Activated CD8-positive, alpha-beta memory T cell treated with anti-CD3 and anti-CD28 coated beads, Interleukin-2, amount 50 U/mL, for 48 hours (primary cell): ENCODE measurements at places on chromosomes 4 and X.

- DNase-seq: no peak
These were observed 3.5 kb downstream of the CCDC22 start for GRCh38 chrX:49238735-49239134.

DNA sequence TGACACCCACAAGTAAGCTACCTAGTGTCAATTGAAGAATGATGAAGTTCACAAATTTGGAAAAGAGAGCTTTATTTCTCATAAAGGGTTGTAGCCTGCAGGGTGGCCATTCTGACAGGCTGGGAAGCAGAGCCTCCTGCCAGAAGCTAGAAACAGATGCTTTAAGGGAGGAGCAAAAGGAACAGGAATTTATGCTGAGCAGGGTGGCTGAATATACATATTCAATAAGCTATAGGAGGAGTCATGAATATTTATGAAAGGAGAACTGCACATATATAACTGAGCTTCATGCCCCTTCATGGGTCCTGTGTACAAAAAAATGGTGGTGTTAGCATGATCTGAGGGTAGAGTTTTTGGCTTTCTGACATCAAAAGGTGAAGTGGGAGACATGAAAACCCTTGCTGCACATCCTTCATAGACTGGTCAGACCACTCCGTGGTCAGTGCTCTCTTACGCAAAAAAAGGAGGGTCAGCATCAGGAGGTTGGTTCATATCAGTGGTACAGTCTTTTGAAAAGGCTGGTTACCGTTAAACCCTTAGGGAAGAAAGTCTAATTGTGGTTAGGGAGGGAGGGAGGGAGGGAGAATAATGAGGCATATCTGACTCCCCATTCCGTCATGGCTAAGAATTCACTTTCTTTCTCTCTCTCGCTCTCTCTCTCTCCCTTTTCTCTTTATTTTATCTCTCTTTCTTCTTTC lies 121.4 kb downstream of the LUZP4 start:
- DNase-seq: no peak

GRCh38 chrX:150543230-150544155 lies 24.9 kb upstream of the MTM1 start:
- DNase-seq: no peak

GRCh38 chr4:55249476-55249875 lies 96.6 kb upstream of the SRD5A3 start:
- no peak for DNase-seq

DNA sequence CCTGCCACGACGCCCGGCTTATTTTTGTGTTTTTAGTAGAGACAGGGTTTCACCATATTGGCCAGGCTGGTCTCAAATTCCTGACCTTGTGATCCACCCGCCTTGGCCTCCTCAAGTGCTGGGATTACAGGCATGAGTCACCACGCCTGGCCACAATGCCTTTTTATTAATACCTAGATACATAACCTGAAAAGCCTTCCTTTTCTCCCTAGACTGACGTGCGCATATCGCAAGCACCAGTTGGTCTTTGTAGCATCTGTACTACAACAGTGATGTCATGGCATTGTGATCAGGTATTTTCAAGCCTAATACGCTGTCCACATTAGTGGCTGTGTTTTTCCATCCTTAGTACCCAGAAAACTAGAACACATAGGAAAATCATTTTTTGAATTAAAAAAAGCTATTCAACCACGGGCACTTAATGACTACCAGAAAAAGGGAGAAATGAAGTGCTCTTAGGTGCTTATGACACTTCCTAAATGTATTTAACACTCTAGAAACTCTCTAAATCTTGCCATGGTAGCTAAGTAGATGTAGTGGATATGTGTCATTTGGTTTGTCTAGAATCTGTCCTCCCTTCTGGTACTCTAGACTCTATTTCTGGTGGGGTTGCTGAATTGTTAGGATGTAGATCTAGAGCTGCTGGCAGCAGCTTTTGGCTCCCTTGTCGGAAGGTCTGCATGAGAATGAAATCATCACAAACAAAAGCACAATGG lies 707.8 kb downstream of the STIM2 start:
- DNase-seq: no peak

DNA sequence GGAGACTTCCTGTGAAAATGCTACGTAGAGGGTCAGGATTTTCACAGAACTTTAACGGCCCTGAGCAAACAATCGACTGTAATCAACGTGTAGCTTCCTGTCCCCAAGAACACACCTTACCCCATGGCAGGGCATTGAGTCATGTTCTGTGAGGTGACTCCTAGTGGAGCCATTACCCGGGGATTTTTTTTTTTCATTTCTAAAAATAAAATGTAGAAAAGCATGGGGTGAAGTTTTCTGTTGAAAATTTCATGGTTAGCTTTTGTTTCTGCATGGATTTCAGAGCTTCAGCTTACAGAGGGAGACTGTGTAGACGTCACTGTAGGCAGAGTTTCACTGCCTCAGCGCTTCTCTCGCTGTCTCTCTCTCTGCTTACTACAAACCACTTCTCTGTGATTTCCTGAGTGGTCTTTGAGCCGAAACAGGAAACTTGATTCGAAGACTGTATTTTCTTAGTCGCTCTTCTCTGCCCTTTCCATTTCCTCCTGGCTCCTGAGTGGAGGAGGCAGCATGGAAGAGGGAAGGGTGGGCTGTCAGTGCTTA lies 111.7 kb downstream of the NFKB1 start:
- no peak for DNase-seq

- no peak for DNase-seq
These were observed 844.2 kb downstream of the RAPGEF2 start for GRCh38 chr4:159946983-159947615.
